AG04449 (cell line): ENCODE measurements at places on chromosomes 6 and 20.
A peak's percentile ranks its signal among the peaks of the same experiment; 100 is the strongest.

- no peak for DNase-seq
Observed at GRCh38 chr20:2829376-2829775, 11.1 kb downstream of the PCED1A start.

DNA sequence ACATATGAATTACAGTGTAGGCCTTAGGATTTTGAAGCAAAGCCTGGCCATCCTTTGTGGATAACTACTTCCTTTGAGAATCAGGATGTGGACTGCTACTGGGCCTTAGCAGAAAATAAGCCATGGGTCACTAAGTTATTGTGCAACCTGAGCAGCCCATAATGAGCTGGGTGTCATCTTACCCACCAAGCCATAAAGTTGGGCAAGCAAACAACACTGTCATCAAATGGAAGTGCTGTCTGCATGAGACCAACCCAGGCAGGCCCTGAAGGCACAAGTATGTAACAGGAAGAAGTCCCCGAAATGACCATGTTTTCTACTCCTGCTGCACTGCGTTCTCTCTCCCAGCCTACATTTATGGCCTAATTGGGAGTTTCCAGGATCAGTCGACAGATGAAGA is 205.6 kb upstream of the GGTLC1 start:
- no peak for DNase-seq

DNA sequence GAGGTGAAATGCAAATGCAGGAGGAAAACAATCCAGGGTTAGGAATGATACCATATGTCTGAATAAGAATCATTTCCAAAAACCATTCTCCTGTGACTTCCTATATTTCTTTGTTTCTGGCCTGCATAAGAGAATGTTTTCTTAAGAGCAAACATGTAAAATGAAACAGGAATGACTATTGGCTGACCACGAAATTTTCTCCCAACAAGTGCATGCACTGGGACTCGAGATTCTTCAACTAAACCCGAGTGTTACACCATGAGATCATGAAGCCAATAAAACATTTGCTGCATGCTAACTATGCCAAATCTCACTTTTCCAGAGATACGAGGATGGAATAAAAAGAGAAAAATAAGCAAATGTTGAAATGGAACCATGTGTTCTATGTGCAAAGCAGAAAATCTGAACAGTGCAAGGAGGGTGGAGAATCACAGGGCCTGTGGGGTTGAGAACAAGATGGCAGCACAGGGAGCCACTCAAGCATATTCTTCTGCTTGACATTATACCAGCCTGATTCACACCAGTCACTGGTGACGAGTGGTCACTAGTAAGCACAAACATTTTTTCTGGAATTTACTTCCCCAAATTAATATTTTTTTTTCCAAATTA is 212.2 kb upstream of the FOXA2 start:
- peak; percentile 69 for DNase-seq

- no peak for DNase-seq
Observed at GRCh38 chr6:169155481-169155880, 98.2 kb downstream of the THBS2 start.

DNA sequence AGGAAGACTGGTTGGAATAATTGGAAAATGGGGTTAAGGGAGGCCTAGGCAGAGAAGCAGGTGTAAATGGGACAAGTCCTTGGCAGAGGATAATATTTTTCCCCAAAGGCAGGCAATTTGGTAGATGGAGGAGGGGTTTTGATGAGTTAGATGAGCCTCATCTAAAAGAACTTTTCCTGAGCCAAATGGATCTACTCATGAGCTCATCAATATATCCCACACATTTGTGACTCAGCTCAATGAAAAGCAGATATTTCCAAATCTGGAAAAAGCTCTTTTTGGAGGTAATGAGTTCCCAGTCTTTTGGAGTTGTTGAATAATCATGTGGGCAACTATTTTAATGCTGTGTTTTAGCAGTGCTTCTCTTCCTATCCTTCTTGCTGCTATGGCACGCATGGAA is 685.5 kb upstream of the CITED2 start:
- no peak for DNase-seq

DNA sequence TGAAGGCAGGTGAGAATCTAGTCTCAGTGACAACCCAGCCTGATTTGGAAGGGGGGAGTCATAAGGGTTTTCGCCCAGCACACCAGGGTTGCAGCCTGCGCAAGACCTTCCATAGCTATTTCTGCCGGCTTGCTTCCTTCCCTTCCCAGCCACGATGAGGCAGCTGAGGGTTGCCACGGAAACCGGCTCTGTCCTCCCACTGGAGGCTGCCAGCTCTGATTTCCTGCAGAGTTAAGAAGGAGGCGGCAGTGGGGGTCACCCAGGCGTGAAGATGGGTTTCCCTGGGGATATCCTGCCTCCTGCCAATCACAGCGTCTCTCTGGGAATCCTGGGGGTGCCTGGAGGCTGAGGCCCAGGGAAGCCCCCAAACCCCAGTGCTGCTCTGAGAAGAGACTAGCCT is 23.1 kb upstream of the KCNB1 start:
- no peak for DNase-seq

DNA sequence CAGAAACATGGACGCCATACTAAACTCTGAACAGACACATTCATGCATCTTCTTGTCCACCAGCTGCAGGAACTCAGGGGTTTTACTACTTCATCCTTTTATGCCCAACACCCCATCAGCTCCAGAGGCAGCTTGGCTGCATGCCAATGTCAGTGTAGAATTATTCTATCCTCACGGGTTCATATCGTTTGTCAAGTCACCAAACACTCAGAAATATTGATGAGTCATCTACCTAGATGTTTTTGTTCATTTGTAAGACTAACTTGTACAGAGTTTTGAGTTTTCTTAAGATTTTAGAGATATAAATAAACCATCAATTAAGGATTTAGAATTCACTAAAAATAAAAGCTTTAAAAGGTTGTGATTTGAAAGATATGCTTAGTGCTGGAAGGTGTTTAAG is 590.7 kb upstream of the FLRT3 start:
- DNase-seq = no peak

- no peak for DNase-seq
Observed at GRCh38 chr6:18530201-18530600, 143.1 kb downstream of the RNF144B start.

DNA sequence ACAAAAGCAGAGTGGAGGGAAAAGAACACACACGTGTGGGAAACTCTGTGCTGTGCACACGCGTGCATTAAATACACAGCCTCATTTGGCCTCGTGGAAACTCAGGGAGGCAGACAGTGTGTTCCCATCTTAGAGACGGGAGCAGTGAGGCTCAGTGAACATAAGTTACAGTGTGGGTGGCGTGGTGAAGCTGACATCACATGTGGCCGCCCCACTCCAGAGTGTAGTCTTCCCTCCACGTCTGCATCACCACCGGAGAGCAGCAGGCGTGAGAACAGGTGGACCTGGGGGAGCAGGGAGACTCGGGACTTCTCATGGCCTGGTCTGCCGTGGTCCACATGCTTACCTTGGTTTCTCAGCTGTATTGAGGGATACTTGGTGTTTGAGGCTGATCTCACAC is 51.7 kb downstream of the THBS2 start:
- no peak for DNase-seq

GRCh38 chr6:158908606-158909005 is 89.4 kb upstream of the EZR start:
- DNase-seq = no peak

GRCh38 chr20:11429889-11430519 is 487.7 kb upstream of the BTBD3 start:
- DNase-seq = no peak

GRCh38 chr6:537114-537513 is 119.8 kb downstream of the HUS1B start:
- no peak for DNase-seq

DNA sequence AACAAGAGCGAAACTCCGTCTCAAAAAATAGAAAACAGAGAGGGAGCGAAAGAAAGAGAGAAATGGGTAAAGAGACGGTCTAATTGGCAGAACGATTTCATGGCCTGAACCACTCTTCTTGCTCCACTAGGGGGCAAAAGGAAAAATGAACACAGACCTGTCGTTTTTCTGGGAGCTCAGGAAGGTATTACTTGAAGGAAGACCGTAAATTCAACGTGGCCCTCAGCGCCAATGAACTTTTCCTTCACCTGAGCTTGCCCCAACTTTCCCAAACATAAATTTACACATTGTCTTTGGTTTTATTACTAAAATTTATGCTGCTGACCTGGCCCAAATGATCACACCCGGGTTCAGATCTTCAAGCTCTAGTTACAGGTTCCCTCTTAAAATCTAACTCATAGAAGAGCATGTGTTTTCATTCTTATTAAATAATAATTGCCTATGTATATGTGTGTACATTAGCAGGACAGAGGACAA is 67.3 kb downstream of the ATP9A start:
- DNase-seq = no peak

GRCh38 chr6:119148098-119148824 is 69.8 kb upstream of the FAM184A start:
- DNase-seq = no peak

- DNase-seq = no peak
Observed at GRCh38 chr20:39879296-39879695, 809.7 kb downstream of the MAFB start.

DNA sequence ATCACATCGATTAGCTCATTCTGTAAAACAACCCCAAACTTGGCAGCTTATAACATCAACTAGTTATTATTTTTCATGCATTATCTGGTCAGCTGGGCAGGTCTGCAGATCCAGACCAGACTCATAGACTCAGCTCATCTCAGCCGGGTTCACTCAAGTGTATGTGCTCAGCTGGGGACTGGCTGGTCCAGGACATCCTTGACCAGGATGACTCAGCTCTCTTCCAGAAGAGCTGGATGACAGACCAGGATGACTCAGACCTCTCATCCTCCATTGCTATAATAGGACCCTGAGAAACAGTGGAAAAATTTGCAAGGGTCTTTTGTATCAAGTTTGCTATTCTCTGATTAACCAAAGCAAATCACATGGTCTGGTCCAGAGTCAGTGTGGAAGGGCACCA is 312.5 kb upstream of the PLCB4 start:
- peak; percentile 52 for DNase-seq

DNA sequence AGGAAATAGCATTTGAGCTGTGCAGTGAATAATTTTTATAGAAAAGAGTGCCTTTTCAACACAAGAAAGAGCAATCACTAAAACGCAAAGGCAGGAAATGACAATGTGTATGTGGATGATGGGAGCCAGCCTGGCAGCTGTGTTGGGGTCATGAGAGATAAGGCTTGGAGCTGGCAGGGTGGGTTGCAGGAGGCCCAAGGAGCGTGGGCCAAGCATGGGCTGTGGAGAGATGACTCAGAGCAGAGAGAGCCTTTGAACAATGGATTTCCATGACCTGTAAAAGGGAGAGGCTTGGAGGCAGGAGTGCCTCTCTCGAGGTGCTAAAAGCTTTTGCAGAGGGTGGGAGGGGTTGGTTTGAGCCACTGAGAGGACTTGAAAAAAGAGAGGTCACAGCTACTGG is 6.6 kb upstream of the TBC1D7 start:
- DNase-seq = no peak

DNA sequence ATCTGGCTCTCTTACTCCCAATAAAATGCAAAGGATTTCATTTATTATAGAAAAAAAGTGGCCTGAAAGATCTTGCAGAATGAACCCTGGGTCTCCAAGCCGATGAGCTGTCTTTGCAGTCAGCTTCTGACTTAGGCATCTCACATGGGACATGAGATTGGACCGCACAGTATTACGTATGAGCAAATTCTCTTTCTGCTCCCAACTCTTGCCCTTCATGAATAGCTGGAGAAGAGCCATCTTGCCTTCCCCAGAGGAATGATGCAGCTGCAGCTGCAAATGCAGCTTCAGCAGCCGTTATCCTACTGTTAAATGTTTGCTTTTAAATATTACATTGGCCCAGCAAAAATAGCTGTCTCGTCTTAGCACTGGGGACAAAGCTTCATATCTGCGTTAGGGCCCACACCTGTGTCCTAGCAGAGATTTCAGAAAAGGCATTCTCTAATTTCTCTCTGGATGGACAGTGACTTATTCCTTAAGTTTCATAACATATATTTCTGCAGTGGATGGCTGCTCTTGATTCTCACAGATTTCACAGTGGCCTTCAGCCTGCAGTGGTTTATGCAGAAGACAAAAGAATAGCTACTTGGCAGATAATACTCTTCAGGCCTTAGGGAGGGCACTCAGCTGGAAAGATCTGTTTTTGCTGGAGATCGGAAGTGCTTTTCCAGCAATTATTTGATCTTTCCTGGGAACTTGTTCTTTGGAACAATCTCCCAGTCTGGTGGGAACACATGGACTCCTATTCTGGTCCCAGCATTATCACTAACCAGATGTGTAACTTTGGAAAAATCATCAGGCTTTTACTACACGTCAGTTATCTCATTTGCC is 129.2 kb downstream of the FYN start:
- DNase-seq = no peak

- no peak for DNase-seq
Observed at GRCh38 chr6:2818593-2818992, 23.1 kb downstream of the SERPINB1 start.

GRCh38 chr6:46288835-46289234 is 118.1 kb upstream of the ENPP5 start:
- no peak for DNase-seq

GRCh38 chr20:63828545-63828944 is 2.5 kb downstream of the ZBTB46 start:
- DNase-seq = no peak

DNA sequence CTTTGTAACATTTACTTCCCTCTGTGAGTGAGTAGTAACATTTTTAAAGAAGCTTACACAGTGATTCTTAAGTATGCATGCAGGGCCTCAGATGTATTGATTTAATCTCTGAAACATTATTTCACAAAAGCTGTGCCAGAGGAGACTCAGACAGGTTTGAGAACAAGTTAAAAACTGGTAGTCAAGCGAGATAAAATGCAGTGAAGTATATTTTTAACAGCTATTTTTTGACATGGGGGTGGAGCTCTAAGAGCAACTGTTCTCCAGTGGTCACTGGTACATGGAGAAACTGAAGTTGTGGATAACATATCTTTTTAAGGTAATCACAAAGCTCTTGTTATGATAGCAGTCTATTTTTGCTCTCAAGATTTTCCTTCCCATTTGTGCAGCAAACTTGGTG is 20.4 kb downstream of the DSTN start:
- DNase-seq = no peak

- peak; percentile 81 for DNase-seq
Observed at GRCh38 chr20:9035126-9035525, 33.8 kb upstream of the PLCB4 start.

- DNase-seq = no peak
Observed at GRCh38 chr20:19310541-19310940, 98.1 kb downstream of the SLC24A3 start.

- no peak for DNase-seq
Observed at GRCh38 chr20:23159947-23160318, 73.8 kb upstream of the CD93 start.

GRCh38 chr20:4607287-4607713 is 114.4 kb upstream of the PRND start:
- DNase-seq = peak; percentile 21

- no peak for DNase-seq
Observed at GRCh38 chr6:119658917-119659316, 309.4 kb upstream of the MAN1A1 start.

- no peak for DNase-seq
Observed at GRCh38 chr20:35561268-35561667, 19.4 kb downstream of the ERGIC3 start.
